RCC 7860 (cell line): ENCODE measurements at places on chromosomes 13 and 19.
A peak's percentile ranks its signal among the peaks of the same experiment; 100 is the strongest.

GRCh38 chr13:67043901-67044300 lies 186.2 kb downstream of the PCDH9 start:
- DNase-seq, result no peak

DNA sequence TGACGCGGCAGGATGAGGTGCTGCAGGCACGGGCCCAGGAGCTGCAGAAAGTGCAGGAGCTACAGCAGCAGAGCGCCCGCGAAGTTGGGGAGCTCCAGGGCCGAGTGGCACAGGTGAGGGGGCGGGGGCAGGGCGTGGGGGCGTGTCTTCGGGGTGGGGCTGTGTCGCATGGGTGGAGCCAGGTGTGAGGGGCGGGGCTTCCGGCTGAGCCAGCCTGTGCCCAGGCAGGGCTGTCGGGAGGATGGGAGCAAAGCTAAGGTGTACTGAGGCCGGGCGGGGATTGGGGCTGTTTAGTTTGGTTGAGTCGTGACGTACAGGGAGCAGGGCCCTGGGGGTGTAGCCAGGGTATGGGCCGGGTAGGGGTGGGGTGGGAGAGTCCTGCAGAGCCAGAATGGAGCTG lies 62.3 kb downstream of the KCNC3 start:
- no peak for DNase-seq

- no peak for DNase-seq
Observed at GRCh38 chr19:44346556-44346955, 9.9 kb downstream of the ZNF112 start.

GRCh38 chr13:29621051-29621800 lies 25.7 kb upstream of the SLC7A1 start:
- peak; percentile 50 for DNase-seq

DNA sequence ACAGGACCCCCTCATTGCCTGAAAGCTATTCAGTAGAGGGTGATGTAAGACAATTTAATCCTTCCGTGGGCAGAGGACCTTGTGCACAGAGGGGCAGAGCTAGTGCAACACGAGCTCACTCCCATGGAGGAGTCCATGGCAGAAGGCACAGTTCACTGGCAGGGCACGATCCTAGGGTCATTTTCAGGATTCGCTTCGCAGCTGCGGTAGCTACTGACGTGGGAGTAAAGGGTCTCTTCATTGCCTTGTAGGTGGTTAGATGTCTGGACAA lies 207.8 kb downstream of the FOXO1 start:
- no peak for DNase-seq

DNA sequence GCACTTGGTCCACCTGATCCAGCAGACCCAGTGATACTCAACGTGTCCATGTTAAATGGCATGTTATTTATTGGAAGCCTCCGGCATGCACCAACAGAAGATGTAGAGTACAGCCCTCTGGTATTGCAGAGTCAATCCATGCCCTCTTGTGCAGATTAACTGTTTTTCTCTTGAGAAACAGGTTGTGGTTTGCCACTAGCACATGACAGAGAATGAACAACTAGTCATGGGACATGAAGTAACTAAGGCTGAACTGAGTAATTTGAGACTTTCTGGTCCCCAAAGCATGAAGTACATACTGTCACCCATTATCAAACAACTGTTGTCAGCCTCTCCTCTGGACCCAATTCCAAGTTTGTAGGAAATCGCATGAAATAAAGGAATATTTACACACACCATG lies 3.2 kb downstream of the ZNF562 start:
- DNase-seq, result no peak

DNA sequence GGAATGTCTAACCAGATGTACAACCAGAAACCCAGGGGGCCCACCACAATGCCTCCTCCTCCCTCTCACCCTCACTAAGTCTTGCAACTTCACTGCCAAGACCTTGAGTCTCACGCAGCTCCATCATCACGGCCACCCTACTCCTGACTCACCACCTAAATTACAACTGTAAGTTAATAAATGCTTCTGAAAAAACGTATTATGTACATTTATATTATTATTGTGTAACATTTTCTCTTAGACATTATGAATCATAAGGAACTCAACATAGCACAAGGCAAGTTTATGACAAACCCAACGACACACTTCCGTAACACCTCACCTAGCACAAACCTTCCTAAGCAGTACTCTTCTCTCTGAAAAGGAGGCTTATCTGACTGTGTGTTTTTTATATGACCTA lies 20.7 kb downstream of the MIPEP start:
- DNase-seq, result peak; percentile 77

DNA sequence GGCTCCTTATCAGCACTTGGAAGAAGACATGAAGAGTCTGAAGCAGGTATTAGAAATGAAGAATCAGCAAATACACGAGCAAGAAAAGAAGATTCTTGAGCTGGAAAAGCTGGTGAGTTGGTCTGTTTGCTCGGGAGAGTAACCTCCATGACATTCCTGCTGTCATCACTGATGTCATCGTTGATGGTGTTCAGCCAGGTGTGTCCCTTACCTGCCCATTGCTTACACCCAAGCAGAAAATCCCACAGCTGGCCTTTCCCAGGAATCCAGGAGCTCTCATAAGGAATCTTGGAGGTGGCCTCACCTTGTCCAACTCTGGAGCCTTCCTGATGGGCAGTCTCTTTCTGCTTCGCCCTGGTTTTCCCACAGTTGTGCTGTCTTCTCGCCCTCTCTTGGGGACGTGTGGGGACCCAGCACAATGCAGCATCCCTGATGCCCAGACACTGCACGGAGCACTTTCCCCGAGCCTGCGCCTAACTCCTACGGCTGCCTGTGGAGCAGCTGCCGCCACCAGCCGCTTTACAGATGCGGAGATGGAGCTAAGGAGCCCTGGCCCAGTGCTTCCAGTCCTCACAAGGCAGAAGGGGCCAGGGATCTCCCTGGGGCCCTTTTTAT lies 97.0 kb downstream of the SLC7A1 start:
- DNase-seq, result no peak

DNA sequence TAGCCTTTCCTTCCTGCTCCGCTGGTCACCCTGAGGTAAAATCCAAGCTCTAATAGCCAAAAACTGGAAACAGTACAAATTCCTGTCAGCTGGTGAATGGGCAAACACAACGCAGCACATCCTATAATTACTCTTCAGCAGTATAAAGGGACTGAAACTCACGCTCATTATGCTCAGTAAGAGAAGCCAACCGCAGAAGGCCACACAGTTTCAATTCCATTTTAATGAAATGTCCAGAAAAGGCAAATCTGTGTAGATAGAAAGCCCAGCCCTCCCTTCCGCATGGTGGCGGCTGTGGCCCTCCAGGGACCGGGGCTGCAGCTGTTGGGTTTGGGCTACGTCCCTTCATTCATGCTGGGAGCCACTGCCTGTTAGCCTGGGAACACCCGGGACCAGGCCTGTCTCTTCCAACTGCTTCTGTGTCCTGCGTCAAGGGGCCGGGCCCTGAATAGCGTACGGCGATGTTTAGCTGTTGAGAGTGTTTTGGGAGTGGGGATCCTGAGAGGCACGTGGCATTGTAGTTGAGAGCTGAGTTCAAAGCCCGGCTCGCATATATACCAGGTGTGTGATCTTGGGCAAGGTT lies 23.5 kb downstream of the NKPD1 start:
- DNase-seq, result no peak

DNA sequence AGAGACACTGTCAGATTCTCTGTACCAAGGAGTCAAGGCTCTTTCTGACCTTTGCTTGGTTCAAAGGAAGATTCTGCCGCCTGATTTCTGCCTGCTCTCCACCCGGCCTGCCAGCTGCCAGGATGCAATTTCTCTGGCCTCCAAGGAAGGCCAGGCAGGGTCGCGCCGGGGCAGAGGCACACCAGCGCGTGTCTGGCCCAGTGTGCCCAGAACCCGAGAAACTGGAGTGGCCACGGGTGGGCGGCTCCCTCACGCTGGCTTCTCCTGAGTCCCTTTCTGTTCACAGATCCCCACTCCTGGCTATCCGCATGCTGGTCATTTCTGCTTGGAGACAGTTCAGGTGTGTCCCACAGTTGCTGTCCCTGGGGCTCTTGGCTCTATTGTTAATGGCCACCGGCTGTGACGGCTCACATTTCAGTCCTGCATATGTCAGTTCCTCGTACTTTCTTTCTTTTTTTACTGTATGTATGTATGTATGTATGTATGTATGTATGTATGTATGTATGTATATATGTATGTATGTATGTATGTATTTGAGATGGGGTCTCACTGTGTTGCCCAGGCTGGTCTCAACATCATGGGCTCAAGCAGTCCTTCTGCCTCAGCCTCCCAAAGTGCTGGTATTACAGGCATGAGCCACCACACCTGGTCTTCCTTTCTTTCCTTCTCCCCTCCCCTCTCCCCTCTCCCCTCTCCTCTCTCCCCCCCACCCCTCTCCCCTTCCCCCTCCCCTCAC lies 16.9 kb downstream of the TMPRSS9 start:
- DNase-seq, result no peak

- no peak for DNase-seq
Observed at GRCh38 chr13:29421118-29421517, 174.4 kb downstream of the SLC7A1 start.

- no peak for DNase-seq
Observed at GRCh38 chr19:2229103-2230032, 6.8 kb downstream of the PLEKHJ1 start.

- no peak for DNase-seq
Observed at GRCh38 chr19:33390908-33391630, 17.6 kb downstream of the CEBPG start.

DNA sequence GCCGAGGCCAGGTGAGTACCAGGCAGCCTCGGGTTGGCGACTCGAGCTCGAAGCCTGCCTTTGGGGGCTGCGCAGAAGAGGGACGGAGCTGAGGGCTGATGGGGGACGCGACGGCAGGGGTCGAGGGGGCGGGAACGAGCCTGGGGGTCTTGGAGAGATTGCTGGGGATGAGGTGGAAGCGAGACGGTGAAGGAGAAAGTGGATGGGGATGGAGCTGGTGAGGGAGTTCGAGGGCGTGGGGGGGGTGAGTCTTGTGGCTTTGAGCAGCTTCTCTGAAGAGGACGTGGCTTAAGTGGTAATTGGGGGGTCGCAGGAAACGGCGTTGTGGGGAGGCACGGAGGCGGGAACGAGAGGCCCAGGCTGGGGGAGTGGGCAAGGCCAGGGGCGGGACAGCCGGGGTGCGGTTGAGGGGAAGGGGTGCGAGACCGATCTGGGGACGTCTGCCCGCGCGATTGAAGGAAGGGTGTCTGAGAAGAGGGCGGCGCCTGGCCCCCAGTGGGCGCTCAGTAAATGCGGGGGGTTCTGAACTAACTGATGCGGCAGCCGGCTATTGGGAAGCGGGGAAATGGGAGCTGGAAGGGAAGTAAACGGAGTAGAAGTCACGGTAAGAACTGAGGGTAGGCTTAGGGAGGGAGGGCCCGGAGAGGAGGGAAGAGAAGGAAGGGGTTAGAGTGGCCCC lies 426 bp downstream of the MYO9B start:
- no peak for DNase-seq

DNA sequence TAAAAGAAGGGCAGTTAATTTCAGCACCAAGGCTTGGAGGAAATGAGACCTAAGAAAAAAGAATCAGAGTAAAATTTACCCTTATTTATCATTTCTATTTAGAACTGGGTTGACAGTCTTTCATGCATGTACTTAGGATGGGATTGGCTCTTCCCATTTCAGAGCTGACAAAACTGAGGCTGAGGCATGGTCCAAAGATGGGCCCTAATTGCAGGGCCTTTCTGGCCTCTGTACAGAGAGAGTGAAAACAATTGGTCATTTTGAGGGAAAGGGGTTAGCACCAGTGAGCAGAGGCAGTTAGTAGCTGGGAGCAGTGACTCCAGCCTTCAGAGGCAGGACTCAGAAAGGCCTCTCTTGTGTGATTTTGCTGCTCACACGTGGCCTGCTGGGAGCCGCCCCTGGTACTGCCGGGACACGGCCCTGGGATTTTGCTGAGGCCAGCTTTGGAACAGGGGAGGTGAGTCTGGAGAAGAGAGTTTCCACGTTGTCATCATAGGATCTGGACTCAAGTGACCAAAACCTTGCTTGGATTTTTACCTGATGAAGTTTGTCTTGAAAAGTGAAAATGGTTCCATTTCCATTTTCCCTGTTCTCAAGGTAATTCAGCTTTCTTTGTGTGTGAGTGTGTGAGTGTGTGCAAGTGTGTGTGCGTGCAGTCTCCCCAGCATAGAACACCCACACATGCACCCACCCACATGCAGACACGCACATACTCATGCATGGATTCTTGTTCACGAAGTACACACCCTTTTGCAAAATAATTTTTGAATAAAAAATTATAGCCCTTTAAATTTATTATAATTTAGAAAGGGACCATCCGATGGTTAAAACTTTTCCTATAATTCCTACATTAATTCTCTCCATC lies at the start of gene ZNF536:
TSS of gene ZNF536 (plus strand) at position 425 of the 865 bp plus-strand sequence. CDS start 71,179 bp downstream, outside the sequence.
- no peak for DNase-seq

DNA sequence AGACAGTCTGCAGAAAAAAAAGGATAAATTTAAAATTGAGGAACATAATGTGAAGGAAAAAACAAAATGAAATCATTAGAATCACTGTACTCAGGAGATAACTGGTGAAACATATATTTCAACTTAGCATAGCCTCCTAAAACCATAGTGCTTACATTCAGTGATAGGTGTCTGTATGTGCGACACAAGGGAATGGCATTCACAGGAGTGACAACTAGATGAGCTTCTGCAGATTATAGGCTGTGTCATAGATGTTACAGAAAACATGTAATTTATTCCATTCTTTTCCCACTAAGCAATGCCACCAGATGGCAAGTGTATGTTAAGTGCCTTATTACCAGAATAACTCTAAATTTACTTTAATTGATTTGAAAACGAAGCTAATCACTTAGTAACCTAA lies 960.0 kb upstream of the PCDH20 start:
- no peak for DNase-seq

GRCh38 chr19:29098863-29099481 lies 114.0 kb downstream of the UQCRFS1 start:
- DNase-seq, result peak; percentile 81

DNA sequence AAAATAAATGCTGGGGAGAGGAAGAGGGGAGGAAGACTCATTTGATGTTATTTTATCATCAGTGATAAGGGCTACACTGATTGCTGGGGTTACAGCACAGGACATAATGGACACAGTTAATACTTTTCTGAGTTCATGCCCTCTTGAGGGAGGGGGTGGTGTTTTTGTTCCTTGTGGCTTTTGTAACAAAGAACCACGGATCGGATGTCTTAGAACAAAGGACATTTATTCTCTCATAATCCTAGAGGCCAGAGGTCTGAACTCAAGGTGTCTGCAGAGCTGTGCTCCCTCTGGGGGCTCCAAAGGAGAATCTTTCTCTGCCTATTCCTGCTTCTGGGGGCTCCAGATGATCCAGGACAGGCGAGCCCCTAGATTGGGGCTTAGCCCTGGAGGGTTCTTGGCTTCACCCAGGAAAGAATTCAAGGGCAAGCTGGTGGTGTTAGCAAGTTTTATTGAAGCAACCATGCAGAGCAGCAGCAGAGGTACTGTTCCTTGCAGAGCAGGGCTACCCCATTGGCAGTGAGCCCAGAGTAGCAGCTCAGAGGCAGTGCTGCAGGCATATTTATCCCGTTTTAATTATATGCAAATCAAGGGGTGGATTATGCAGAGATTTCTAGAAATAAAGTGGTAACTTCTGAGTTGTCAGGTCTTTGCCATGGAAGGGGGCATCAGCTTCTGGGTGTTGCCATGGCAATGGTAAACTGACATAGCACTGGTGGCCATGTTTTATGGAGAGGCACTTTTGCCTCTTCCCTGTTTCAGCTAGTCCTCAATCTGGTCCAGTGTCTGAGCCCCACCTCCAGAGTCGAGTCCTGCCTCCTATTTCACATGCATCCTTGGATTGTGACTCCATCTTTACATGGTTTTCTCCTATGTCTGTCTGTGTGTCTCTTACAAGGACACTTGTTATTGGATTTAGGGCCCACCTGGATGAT lies 18.0 kb downstream of the VAV1 start:
- no peak for DNase-seq

- DNase-seq, result no peak
Observed at GRCh38 chr13:26370553-26370952, 116.6 kb downstream of the CDK8 start.
